ENCODE measurements at places on chromosomes 3 and 15. TPM values are rescaled to one million over a fixed set of nuclear protein-coding genes. Genes with fewer than 3 reads are reported as not detected.
A peak's percentile ranks its signal among the peaks of the same experiment; 100 is the strongest.

GRCh38 chr3:180804916-180805315 lies 107.6 kb upstream of the FXR1 start:
- ATAC-seq = no peak

NEK4 gene
- total RNA-seq = 14.7 TPM

GRCh38 chr3:61561374-61562041 lies at the start of gene PTPRG:
PTPRG (plus strand) TSS chr3:61561571; CDS start chr3:61562288, 717 bp downstream.
- peak; percentile 91 for ATAC-seq

GRCh38 chr3:37590328-37591079 lies 271.2 kb upstream of the CTDSPL start:
- peak; percentile 68 for ATAC-seq

DNA sequence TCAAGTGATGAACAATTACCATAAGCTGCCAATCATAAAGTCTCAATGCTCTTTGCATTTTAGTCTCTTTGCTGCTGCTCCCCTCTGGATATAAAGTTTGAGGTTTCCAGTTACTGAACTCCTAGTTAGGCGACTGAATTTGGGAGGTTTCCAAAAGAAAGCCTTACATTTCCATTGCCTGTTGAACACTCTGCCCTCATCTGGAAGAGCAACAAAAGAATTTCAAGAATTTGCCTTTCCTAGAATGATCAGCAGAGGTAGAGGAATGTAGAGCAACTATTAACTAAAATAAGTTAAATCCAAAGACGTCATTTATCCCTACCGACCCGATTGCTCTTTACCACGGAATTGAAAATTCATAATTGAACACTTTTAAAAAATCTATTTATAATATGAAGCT lies 53.4 kb upstream of the PRICKLE2 start:
- no peak for ATAC-seq

GRCh38 chr3:71611099-71611498 lies 27.6 kb upstream of the FOXP1 start:
- no peak for ATAC-seq
